ENCODE measurements at places on chromosomes 3 and 15. TPM values are rescaled to one million over a fixed set of nuclear protein-coding genes. Genes with fewer than 3 reads are reported as not detected.

DNA sequence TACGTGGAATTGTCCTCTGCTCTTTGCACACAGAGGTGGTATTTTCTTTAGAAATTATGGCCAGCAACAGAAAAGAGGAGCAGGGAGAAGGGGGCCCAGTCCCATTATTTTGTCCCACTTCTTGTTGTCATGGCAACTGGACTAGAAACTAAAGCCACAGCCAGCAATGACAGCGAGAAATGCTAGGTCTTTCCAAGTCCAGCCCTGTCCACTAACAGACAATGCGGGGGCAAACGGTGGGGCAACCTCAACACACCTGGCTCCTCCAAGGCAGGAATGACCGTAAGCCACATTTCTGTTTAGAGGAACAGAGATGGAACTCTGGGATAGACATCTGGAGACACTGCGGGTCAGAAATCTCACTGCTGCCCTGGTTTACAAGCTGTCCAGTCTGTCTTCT is 107.3 kb downstream of the RFTN1 start:
- H3K4me3 ChIP-seq, result no peak overlapping the region
- H3K27me3 ChIP-seq, result peaks cover 13% of the 10 kb centered on the region
- no peak for DNase-seq
- H3K27ac ChIP-seq, result no peak overlapping the region
- no peaks in the 10 kb centered on the region for H3K36me3 ChIP-seq

DNA sequence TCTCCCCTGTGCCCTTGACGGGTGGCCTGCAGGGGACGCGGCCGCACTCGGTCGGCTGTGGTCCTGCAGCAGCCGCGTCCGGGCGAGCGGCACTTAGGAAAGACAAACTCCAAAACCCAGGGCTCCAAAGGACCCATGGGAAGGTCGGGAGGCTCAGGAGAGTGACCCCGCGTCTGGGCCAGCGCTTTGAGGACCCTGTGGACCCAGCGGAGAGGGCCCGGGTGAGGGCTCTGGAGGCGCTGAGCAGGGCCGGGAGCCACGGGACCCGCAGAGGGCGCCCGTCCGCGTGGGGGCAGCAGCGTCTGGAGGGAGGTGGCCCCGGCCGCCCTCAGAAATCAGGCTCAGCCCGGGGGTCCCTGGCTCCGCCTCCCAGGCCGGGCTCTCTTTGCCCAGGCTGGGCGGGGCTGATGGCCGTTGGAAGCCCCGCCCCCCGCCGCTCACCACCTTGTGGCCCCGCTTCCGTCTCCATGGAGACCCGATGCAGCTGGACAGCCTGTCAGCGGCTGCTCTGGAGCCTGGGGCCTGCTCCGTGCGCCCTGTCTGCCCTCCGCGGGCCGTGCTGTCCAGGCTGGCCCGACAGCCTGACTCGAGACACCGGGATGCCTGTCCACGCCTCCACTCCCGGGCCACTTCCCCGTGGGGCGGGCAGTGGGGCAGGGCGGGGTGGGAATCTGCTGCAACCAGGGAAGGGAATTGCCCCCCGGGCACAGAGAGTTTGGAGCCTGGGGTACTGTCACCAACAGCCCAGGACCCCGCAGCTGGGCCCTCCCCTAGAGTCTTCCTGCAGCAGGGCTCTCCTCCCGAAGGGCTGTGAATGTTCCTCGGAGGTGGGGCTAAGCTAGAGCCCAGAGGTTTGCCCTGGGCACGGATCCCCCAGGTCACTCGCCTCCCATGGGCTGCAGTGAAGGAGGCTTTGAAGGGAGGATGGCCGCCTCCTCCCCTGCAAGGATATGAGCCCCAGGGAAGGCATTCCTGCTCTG is 34.8 kb upstream of the RPL32 start:
- no peaks in the 10 kb centered on the region for H3K36me3 ChIP-seq
- peak; percentile 71 for DNase-seq
- peak overlapping the region; percentile 56 for H3K4me3 ChIP-seq
- peaks cover 29% of the 10 kb centered on the region for H3K4me1 ChIP-seq
- no peak overlapping the region for H3K27ac ChIP-seq

- peaks cover 10% of the 10 kb centered on the region for H3K4me1 ChIP-seq
- no peak overlapping the region for H3K4me3 ChIP-seq
- peaks cover 2% of the 10 kb centered on the region for H3K36me3 ChIP-seq
- H3K27ac ChIP-seq, result no peak overlapping the region
- H3K27me3 ChIP-seq, result no peaks in the 10 kb centered on the region
- no peak for DNase-seq
Measured at GRCh38 chr3:59300733-59301132, 250.9 kb upstream of the CFAP20DC start.

Gene CD47
- total RNA-seq, result 55.1 TPM

GRCh38 chr3:171293142-171293782 is 166.9 kb downstream of the TNIK start:
- no peak overlapping the region for H3K27ac ChIP-seq
- H3K27me3 ChIP-seq, result no peaks in the 10 kb centered on the region
- no peak overlapping the region for H3K4me3 ChIP-seq
- no peak for DNase-seq

- H3K27me3 ChIP-seq, result peaks cover 22% of the 10 kb centered on the region
- DNase-seq, result no peak
- no peak overlapping the region for H3K27ac ChIP-seq
- no peak overlapping the region for H3K4me3 ChIP-seq
- peaks cover 1% of the 10 kb centered on the region for H3K36me3 ChIP-seq
Measured at GRCh38 chr15:100026041-100026440, 292.8 kb upstream of the LYSMD4 start.

Gene GP5
- total RNA-seq, result 0.18 TPM

DNA sequence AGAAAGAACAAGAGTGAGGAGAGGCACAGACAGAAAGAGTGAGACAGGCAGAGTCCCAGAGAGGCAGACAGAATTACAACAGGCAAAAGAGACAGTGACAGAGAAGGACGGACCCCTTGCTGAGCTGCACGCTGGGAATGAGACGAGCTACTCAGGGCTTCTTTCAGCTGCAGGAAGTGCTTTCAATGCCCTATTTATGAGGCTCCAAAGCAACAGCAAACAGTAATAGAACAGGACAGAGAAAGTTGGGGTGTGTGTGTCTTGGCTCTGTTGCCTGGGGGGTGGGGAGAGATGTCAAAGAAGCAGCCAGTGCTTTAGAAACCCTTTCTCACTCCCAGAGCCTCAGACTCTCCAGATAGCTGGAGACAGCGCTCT is 502 bp upstream of the TIMP4 start:
- H3K4me1 ChIP-seq, result peaks cover 4% of the 10 kb centered on the region
- no peak overlapping the region for H3K4me3 ChIP-seq
- no peak overlapping the region for H3K27ac ChIP-seq
- peaks cover 51% of the 10 kb centered on the region for H3K27me3 ChIP-seq
- DNase-seq, result no peak
- no peaks in the 10 kb centered on the region for H3K36me3 ChIP-seq

Gene SERINC4
- total RNA-seq, result 0.36 TPM

Gene TP63
- 1.6 TPM for total RNA-seq

Gene DLL4
- 6.2 TPM for total RNA-seq

Gene DGKG
- 0.17 TPM for total RNA-seq

- H3K27ac ChIP-seq, result no peak overlapping the region
- DNase-seq, result no peak
- H3K4me1 ChIP-seq, result peaks cover 12% of the 10 kb centered on the region
- H3K4me3 ChIP-seq, result no peak overlapping the region
Measured at GRCh38 chr3:73820431-73820830, 195.7 kb upstream of the PDZRN3 start.

Gene EXOSC7
- 50.7 TPM for total RNA-seq

Gene MRPL47
- 46.5 TPM for total RNA-seq

DNA sequence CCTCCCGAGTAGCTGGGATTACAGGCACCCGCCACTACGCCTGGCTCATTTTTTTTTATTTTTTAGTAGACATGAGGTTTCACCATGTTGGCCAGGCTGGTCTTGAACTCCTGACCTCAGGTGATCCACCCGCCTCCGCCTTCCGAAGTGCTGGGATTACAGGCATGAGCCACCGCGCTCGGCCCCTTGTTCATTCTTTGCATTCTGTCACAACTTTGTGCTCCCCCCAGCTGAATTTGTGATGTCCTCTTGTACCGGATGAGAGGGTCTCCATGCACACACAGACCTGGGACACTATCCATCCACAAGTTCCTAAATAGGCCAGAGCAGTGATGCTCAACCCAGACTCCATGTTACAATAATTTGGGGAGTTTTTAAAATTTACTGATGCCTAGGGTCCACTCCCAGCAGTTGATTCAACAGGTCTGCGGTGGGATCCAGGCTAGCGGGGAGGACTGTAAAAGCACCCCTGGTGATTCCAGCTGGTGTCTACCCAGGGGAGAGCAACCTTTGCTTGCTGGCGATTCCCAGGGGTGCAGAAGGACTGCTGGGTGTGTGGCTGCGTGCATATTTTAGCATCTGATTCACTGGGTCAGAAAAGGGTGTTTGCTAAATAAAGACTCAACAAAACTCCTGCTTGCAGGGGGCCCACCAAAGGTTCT is 1.0 kb downstream of the RASSF1 start:
- H3K27ac ChIP-seq, result no peak overlapping the region
- H3K36me3 ChIP-seq, result no peaks in the 10 kb centered on the region
- peaks cover 15% of the 10 kb centered on the region for H3K4me1 ChIP-seq
- H3K27me3 ChIP-seq, result peaks cover 54% of the 10 kb centered on the region
- peak overlapping the region; percentile 93 for H3K4me3 ChIP-seq

DNA sequence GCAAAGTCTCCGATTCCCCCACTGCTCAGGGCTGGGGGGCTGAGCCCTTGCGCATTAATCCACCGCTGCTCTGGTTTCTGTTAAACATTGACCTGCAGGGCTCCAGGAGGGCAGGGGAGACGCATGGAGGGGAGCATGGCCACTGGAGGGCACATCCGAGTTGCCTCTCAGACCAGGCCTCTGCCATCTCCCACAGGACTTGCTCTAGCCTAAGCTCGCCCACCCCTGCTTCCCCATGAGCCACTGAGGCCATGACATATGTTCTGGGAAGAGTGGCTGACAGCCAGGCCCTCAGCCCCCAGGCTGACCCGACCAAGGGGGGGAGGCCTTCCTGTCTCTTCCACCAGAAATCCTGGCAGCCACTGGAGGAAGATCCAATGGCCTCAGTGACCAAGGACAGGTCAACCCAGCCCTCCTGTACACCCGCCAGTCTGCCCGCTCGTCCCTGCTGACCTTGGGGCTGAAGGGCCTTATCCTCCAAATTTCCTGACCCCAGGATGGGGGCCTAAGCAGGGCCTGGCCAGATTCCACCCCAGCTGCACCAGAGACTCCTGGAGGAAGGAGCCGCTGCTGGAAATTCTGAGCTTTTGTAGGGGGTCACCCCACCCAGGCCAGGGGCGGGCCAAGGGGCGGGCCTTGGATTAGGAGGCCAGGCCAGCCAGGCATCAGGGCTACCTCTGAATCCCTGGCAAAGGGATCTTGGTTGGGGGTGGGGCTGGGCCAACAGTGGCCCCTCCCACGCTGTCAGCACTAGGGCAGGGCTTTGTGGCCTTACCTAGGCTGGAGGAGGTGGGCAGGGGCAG is at the start of gene HYAL1:
HYAL1 (minus strand) TSS at position 562 of the 803 bp plus-strand sequence. CDS start 618 bp downstream, outside the sequence.
- H3K4me1 ChIP-seq, result peaks cover 17% of the 10 kb centered on the region
- no peak for DNase-seq
- no peak within 1 kb of the TSS for H3K4me3 ChIP-seq
- H3K27ac ChIP-seq, result peak within 1 kb of the TSS; percentile 83

Gene CLDN18
- 19.5 TPM for total RNA-seq

Gene PEX5L
- 1.9 TPM for total RNA-seq

- H3K4me3 ChIP-seq, result no peak overlapping the region
- peaks cover 5% of the 10 kb centered on the region for H3K36me3 ChIP-seq
- no peaks in the 10 kb centered on the region for H3K27me3 ChIP-seq
- no peak for DNase-seq
- peak overlapping the region; percentile 26 for H3K27ac ChIP-seq
Measured at GRCh38 chr3:160265088-160265487, 39.9 kb downstream of the C3orf80 start.

GRCh38 chr15:92079647-92080255 is 226.2 kb downstream of the SLCO3A1 start:
- no peaks in the 10 kb centered on the region for H3K4me1 ChIP-seq
- no peaks in the 10 kb centered on the region for H3K36me3 ChIP-seq
- H3K4me3 ChIP-seq, result no peak overlapping the region
- DNase-seq, result no peak
- H3K27me3 ChIP-seq, result peaks cover 20% of the 10 kb centered on the region

GRCh38 chr15:43800286-43801141 is at the start of gene HYPK:
HYPK (plus strand) TSS chr15:43800599; CDS start chr15:43800623, 24 bp downstream.
- DNase-seq, result peak; percentile 65
- H3K27me3 ChIP-seq, result no peaks in the 10 kb centered on the region
- H3K27ac ChIP-seq, result peak within 1 kb of the TSS; percentile 98
- peaks cover 17% of the 10 kb centered on the region for H3K36me3 ChIP-seq

GRCh38 chr3:9397906-9398699 is 688 bp downstream of the SETD5 start:
- peak overlapping the region; percentile 99 for H3K27ac ChIP-seq
- peaks cover 4% of the 10 kb centered on the region for H3K36me3 ChIP-seq
- no peaks in the 10 kb centered on the region for H3K27me3 ChIP-seq
- DNase-seq, result peak; percentile 13

Gene GTPBP8
- 17.2 TPM for total RNA-seq

DNA sequence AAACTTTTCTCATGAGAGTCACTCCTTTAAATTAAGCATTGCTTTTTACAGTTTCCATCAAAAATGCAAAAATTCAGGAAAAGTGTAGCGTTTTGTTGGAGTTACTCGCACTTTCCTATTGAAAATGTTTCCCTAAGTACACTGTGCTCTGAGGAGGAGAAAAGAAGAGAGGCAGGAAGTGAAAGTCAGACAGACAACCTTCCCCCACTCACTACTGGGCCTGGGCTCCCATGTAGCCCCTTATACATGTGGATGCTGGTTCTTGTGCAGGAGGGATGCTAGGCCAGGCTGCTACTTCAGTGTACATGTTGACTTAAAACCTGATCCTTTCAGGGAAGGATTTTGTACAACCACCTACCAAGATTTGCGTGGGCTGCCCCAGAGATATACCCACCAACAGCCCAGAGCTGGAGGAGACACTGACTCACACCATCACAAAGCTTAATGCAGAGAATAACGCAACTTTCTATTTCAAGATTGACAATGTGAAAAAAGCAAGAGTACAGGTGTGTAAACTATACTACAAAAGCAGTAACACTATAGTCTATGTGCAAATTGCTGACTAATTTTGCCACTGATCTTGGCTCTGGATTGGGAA is 15.1 kb downstream of the KNG1 start:
- no peaks in the 10 kb centered on the region for H3K4me1 ChIP-seq
- no peak overlapping the region for H3K27ac ChIP-seq
- peaks cover 2% of the 10 kb centered on the region for H3K27me3 ChIP-seq
- no peak for DNase-seq
- H3K36me3 ChIP-seq, result no peaks in the 10 kb centered on the region

Gene DPPA2
- total RNA-seq, result 0.69 TPM

Gene IL12A
- total RNA-seq, result not detected

Gene NR1I2
- total RNA-seq, result 0.62 TPM

- no peak overlapping the region for H3K27ac ChIP-seq
- H3K27me3 ChIP-seq, result peaks cover 3% of the 10 kb centered on the region
Measured at GRCh38 chr3:24476871-24477656, 17.6 kb downstream of the THRB start.
